Fibroblast of gingiva (primary cell): ENCODE measurements at places on chromosomes 16 and 17.

DNA sequence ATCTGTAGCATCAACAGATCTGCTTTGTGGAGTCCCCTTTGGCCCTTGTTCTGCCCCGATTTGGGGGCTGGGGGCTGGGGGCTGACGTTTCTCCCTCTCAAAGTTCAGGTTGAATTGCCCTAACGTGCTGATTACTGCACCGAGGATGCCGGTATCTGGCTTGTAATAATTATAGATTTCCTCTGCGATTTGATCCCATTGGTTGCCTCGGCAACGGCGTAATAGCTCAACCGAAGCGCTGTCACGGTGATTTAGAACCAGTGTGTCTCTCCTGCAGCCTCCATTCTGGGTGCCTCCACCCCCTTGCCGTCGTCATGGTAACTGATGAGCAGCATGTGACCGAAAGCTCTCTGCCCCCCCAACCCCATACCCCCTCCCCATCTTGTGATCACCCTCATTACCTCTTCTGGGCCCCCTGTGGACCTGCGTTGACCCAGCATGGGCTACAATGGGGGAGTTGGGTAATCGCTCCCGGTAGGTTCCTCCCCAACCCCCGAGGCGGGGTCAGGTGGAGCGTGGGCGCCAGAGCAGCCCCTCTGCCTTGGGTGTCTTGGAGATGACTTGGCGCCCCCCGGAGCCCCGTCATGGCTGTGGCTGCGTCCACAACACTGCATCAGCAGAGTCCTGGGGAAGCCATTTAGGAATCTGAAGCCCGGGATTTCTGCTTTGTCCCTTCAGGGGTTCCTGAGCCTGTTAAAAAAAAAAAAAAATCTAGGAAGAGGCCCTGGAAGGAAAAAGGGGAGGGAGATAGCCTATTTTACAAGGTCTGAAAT lies 38.4 kb downstream of the ABAT start:
- DNase-seq: no peak

- no peak for DNase-seq
Measured at GRCh38 chr17:82807101-82807500, 32.7 kb downstream of the ZNF750 start.

GRCh38 chr17:58193641-58194255 lies 1.2 kb downstream of the EPX start:
- DNase-seq: no peak

GRCh38 chr16:28011971-28012445 lies 51.5 kb downstream of the GSG1L start:
- DNase-seq: no peak

DNA sequence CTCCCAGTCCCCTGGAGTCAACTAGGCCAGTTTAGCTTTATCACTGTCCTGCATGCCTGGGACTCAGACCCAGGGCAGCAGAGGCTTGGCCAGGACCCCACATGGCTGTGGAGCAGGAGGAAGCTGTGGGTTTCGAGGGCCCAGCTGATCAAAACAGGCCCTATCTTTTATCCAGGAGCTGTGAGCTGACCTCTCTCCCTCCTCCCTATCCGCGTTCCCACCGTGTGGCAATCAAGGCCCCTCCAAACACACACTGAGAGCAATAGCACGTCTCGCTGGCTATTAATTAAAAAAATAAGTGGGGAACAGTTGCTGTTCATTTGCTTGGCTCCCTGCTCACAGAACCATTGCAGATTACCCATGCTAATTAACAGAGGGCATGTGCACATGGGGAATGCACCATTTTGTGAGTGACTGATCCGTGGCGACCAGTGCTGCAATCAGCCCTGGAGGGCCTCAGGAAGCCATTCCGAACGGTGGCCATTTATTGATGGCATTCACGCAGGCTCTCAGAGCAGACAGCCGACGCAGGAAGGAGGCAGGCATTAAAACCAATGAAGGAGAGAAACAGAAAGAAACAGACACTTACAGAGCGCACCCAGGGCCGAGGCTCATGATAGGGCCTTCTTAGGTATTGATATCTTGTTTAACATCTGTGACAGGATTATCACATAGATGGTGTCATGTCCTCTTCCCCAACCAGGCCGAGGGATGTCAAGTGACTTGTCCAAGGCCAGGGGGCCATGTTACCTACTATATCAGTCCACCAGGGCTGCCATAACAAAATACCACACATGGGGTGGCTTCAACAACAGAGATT lies 157.1 kb downstream of the KATNIP start:
- DNase-seq: no peak

- peak; percentile 94 for DNase-seq
Measured at GRCh38 chr17:43388359-43389045, 10.3 kb upstream of the ARL4D start.

DNA sequence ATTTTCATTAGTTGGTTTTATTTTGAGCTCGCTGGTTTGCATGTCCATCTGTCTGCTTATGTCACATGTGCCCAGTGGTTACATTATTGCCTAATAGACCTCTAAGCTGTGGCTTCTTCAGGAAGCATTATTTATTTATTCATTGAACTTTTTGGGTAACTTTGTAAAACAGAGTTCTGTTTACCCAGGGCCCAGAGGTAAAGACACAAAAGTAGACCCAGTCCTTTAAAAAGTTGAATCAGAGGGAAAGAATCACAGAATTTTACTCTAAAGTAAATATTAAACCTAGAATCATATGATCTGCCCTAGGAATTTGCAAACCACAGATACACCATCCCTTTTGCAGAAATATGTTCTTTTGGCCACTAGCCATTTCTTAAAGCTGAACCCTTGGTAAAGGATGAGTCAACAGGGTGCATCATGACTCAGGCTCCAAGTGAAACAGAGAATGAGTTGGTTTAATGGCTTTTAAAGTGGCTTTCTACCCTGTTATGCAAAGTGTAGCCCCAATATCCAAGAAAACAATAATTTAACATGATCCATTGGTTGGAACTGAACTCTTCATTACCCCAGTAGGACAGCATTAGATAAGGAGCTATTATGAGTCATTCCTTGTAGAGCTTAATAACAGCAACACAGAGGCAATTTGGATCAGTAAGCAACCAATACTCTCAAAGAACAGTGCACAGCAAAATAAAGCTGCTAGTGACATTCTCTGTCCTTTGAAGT lies 236.3 kb downstream of the KCNJ2 start:
- DNase-seq: peak; percentile 92

DNA sequence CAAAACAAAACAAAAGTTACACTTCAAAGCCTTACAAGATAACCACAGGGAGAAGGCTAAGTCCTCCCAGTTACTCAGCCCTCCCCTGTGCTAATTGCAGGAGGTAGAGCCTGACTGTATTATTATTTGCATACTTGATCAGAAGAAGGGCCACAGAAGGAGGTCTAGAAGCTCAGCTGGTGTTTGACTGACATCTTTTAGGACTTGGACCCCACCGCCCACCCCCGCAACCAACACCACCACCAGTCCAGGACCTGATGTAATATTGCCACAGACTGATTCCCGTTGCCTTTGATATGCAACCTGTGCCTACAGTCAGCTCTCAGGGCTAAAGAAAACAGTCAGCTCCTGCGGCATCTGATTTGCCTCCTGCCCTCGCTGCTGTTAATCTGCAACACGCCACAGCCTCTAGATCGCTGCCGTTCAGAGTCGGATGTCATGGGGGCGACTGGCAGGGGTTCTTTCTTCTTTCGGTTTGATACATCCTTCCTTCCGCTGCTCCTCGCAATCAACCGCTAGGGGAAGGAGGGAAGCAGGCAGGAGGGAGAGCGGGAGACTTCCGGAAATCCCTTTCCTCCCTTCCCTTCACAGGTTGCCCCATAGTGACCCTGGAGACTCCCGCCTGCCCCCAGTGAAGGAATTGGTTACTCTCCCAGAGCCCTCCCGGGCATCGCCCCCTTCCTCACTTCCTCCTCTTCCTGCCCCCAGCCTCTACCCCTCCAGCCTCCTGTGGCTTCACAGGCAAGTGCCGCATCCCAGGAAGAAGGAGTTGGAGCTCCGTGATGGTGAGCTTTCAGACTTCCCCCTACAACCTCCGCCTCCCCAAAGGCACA lies 90.5 kb upstream of the SOX9 start:
- DNase-seq: peak; percentile 48

DNA sequence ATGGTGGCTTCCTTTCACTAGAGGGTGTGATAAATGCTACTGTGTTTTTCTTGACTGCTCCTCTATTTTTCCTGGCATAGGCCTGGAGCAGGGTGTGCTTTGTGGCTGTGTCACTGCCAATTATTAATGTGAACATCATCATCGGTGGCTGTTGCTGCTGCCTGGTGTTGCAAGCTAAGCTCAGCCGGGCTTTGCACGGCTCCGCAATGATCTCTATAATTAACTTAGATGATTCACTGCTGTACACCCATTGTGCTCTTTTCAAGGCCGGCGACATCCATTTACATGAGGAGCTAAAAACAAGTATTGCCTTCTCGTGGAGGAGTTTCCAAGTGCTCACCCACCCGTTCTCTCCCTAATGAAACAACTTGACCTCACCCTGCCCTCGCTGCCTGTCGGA lies 160.1 kb upstream of the IRX3 start:
- DNase-seq: peak; percentile 92

- DNase-seq: no peak
Measured at GRCh38 chr17:69061721-69062556, 1.2 kb upstream of the ABCA9 start.

GRCh38 chr16:19410435-19411171 lies 7.1 kb upstream of the TMC5 start:
- DNase-seq: no peak

DNA sequence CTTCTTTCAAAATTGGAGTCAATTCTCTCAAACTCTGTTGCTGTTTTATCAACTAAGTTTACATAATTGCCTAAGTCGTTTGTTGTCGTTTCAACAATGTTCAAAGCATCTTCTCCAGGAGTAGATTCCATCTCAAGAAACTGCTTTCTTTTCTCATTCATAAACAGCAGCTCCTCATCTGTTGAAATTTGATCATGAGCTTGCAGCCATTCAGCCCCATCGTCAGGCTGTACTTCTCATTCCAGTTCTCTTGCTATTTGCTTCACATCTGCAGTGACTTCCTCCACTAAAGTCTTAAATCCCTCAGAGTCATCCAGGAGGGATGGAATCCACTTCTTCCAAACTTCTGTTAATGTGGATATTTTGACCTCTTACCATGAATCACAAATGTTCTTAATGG lies 230.6 kb downstream of the IRF8 start:
- no peak for DNase-seq

DNA sequence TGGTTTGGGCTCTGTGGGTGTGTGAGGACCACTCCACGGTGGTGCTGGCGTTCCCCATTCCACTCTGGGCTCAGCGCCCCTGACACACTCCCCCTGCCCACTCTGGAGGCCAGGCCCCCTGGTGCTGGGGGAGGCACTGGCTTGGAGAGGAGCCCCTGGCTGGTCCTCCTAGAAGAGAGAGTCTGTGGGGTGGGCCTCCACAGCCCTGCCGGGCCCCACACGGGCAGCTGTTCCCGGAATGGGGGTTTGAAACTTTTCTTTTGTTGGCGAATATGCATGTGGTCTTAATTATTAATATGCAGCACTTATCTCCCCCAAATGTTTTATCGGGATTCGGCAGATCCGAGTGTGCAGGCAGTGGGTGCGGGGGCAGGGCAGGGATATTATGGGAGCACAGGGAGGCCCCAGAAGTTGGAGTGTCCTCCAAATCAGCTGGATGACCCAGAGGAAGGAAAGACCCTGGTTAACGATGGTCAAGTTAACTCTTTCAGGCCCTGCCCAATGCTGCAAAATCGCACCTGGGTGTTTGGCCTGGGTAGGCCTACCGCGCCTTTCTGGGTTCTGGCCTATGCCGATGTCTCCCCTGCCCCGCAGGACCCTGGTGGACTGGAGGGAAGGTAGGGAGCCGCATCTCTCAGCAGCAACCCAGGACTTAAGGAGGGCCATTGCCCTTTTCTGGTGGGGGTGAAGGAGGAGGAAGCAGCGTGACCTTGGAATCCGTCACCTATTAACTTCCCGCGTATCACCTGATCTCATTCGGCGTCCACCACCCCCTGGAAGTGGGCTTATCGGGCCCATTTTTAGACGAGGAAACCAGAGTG lies 36.0 kb downstream of the TMEM235 start:
- no peak for DNase-seq

DNA sequence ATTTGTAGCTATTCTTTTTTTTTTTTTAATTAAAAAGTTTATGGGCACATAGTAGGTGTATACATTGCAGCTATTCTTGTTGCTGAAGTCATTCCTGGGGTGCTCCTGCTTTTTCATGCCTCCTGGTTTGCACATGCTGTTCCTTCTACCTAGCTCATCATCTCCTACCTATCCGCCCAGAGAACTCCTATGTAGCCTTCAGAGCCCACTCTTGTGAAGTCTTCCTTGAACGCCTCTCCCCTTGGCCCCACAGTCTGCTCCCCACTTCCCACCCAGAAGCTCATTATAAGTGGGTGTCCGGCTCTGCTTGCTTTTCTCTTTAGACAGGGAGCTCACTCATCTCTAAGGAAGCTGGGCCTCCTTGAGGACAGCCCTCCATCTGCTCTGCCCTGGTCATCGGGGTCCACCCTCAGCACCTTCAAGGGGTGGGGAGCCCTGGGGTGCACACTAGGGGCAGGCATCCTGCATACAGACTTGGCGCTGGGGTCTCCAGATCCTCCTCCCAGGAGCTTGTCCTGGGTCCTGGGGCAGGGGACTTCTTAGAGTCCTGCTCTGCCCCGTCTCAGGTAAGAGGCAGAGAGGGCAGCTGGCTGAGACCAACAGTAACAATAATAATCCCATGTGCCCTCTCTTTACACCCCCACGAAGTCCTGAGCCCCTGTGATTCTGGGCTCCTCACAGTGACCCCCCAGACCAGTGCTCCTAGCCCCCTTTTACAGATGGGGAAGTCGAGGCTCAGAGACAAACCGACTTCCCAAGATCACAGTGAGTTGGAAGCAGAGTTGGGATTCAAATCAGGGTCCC lies 3.5 kb upstream of the B9D1 start:
- DNase-seq: no peak

DNA sequence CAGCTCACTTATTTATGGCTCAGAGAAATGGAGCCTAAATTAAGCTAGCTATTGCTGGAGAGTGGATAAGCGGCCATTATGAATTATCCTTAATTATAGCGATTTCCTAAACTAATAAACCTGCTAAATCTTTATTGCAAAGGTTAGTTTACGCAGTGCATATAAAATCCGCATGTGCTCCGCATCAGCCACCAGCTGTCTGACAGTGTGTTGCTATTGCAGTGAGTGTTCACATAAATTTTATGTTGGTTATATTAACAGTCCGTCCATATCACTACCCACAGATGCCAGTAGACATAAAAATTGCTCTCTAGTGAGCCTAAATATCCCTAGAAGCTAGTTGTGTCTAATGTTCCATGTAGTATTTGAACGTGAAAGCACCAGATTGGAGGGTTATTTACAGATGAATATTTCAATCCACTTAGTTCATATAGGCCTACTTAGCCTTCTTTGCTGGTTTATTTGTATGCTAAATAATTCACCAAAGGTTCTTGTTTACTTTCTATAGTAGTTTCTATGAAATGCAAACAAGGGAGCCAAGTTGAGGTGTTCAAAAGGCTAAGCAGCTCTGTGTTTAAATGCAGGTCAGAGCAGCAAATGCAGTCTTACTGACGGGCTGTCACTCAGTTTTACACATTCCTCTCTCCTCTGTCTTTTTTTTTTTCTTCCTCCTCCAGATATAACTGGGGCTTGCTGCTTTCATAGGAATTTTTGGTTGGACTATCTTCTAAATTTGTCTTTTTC lies 219.1 kb downstream of the IRX3 start:
- DNase-seq: no peak
